Activated CD4-positive, alpha-beta T cell treated with anti-CD3 and anti-CD28 coated beads for 36 hours (primary cell): ENCODE measurements at places on chromosomes 2 and 18.

- DNase-seq = no peak
- no peaks in the 10 kb centered on the region for H3K4me1 ChIP-seq
- no peaks in the 10 kb centered on the region for H3K36me3 ChIP-seq
- H3K27ac ChIP-seq = no peak overlapping the region
- H3K4me3 ChIP-seq = no peak overlapping the region
These were observed 17.3 kb upstream of the TRIM43 start for GRCh38 chr2:95574506-95574905.

GRCh38 chr18:53441761-53442414 lies 782.6 kb downstream of the MBD2 start:
- no peaks in the 10 kb centered on the region for H3K27me3 ChIP-seq
- H3K27ac ChIP-seq = no peak overlapping the region
- H3K4me3 ChIP-seq = no peak overlapping the region
- no peaks in the 10 kb centered on the region for H3K36me3 ChIP-seq
- no peaks in the 10 kb centered on the region for H3K4me1 ChIP-seq

DNA sequence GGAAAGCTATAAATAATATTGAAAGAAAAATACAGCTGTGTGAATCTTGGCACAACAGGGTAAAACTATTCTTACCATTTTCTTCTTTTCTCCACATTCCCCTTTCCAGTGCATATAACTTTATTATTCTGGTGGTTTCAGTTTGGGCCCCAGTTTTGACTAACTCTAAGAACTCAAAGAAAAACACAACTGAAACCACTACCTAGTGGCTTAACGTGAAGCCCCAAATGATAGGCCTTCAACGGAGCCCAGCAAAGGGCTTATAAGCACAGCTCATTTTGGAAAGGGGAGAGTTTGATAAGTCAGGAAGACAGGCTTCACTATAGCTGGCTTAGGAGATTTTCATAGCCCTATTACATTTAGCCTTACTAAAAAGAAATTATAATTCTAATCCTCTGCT lies 62.4 kb downstream of the PPP1R1C start:
- no peaks in the 10 kb centered on the region for H3K4me1 ChIP-seq
- no peaks in the 10 kb centered on the region for H3K36me3 ChIP-seq
- no peak overlapping the region for H3K27ac ChIP-seq
- DNase-seq = no peak
- no peak overlapping the region for H3K4me3 ChIP-seq
- H3K27me3 ChIP-seq = peaks cover 3% of the 10 kb centered on the region

DNA sequence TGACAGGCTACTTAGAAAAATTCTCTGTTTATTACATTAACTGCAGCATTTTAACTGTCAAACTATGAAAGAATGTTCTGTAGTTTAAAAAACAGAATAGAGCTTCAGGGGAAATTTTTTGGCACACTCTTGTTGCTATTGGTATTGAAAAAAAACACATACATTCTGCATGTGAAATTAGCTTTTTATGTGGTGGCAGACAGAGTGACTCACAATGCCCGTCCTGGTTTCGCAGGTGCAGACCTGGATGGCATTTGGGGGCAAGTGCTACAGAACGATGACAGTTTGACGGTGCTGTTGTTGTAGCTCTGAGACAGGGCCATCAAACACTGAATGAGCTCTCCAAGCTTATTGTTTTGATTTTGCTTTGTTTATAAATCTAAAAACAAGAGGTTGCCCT lies 105.0 kb upstream of the MAP3K20 start:
- no peaks in the 10 kb centered on the region for H3K36me3 ChIP-seq
- H3K27me3 ChIP-seq = no peaks in the 10 kb centered on the region

GRCh38 chr18:52254367-52254766 lies 85.6 kb upstream of the DCC start:
- H3K27ac ChIP-seq = no peak overlapping the region
- H3K36me3 ChIP-seq = no peaks in the 10 kb centered on the region
- H3K27me3 ChIP-seq = no peaks in the 10 kb centered on the region
- no peak overlapping the region for H3K4me3 ChIP-seq
- DNase-seq = no peak
- no peaks in the 10 kb centered on the region for H3K4me1 ChIP-seq
